GM23248 (cell line): ENCODE measurements at places on chromosomes 4 and X. TPM values are rescaled to one million over a fixed set of nuclear protein-coding genes. Genes with fewer than 3 reads are reported as not detected.

DNA sequence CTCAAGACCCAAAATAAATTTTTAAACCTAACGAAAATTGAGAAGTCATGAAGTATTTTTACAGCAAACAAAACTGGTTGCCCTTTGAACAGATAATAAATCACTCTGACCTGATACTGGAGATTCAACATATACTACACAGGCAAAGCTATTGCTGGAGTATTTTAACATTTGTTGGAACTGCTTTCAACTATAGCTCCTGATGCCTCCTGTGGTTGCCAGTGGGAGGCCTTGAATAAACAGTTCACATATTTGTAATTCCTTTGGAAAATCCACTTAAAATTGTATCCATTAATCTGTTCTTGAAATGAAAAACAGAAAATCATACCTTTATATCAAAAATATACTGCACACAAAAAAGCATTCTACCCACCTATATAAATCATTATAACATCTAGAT lies 605.1 kb downstream of the KCTD8 start:
- peak; percentile 4 for DNase-seq

DNA sequence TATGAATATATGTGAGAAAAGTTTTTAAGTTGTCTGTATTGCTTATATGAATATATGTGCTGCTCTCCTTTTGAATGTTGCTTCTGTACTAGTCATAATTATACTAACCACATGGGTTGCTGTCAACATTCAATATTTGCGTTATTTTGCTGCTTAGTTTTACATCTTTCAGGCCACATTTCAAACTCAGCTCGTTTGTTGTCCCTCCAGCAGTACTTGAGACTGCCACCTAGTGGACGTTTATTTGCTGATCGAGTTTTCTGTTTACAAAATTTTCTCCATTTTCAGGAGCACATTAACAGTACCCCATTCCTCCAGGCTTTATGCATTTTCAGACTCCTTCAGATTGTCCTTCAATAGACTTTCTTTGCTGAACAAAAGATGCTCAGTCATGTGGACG lies 75.8 kb downstream of the NUDT11 start:
- peak; percentile 54 for DNase-seq

GRCh38 chrX:41921492-41922430 lies 1.6 kb downstream of the CASK start:
- DNase-seq, result peak; percentile 68

GRCh38 chrX:81537723-81538122 lies 335.8 kb downstream of the SH3BGRL start:
- DNase-seq, result no peak

GRCh38 chr4:175646802-175647201 lies 165.3 kb downstream of the GPM6A start:
- peak; percentile 2 for DNase-seq

- no peak for DNase-seq
Observed at GRCh38 chr4:1412376-1413203, 6.3 kb upstream of the NKX1-1 start.

DNA sequence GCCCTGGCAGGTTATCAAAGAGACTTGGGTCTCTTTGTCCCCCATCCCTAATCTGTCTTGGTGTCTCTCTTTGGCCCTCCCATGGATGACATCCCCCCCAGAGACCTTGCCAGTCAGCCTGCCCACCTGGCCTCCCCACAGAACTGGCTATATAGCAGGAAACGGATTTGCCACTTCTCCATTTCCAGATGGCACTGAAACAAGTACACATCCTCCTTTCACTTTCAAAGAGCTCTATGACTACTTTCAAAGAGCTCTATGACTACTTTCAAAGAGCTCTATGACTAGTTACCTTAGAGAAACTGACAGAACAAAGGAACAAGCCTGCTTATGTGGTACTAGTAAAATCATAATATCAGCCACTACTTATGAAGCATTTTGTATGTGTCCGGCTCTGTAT lies 175.3 kb downstream of the MAML3 start:
- DNase-seq, result no peak

DNA sequence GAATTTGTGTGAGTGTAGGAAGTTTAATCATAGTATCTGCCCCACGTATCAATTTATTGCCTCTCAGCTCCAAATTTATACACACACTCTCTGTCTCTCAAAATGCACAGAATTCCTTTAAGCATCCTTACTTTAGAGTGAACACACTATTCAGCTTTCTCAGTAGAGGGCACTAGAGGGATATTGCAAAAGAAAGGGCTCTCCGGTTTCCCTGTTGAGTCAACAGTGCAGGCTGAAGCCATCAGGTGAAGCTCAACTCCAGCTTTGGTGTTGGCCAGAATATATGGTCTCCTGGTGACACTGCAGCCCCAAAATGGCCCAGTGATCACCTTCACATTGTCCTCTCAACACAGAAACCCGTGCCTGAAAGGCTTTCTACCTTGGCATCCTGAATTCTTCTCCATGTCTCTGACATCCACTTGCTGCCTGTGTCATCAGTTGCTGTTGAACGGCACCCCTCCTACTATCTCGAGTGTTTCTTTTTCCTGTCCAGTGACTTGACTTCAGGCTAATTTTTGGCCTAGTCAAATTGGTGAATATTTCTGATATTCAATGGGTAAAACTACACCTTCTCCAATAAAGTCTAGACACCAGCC lies 670.5 kb downstream of the GABRG1 start:
- DNase-seq, result peak; percentile 71

GRCh38 chr4:4606321-4606720 lies 64.5 kb upstream of the STX18 start:
- DNase-seq, result peak; percentile 90

DNA sequence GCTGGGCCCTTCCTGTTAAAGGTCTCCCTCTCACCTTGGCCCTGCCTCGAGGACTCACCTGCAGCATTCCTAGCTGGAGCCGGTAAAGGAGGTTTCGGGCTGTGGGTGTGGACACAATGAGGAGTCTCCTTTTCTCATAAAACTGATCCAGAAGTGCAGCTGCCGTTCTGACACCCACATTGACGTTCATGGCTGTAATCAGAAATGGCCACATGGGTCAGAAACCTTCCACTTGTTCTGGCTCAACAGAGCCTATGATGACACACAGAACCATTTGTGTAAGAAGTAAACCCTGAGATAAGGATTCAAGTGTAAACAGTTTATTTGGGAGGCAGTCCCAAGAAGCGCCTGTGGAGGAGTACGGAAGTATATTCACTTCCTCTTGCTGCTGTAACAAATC lies 63.8 kb downstream of the SRPX start:
- DNase-seq, result no peak

GRCh38 chr4:166957451-166957850 lies 276.8 kb downstream of the SPOCK3 start:
- no peak for DNase-seq

- no peak for DNase-seq
Observed at GRCh38 chr4:166941629-166942028, 292.7 kb downstream of the SPOCK3 start.

- DNase-seq, result no peak
Observed at GRCh38 chr4:10722957-10723356, 38.4 kb upstream of the CLNK start.

- DNase-seq, result no peak
Observed at GRCh38 chr4:182343453-182343852, 100.3 kb downstream of the TENM3 start.

GRCh38 chr4:42985976-42986375 lies 93.5 kb downstream of the GRXCR1 start:
- DNase-seq, result no peak

DNA sequence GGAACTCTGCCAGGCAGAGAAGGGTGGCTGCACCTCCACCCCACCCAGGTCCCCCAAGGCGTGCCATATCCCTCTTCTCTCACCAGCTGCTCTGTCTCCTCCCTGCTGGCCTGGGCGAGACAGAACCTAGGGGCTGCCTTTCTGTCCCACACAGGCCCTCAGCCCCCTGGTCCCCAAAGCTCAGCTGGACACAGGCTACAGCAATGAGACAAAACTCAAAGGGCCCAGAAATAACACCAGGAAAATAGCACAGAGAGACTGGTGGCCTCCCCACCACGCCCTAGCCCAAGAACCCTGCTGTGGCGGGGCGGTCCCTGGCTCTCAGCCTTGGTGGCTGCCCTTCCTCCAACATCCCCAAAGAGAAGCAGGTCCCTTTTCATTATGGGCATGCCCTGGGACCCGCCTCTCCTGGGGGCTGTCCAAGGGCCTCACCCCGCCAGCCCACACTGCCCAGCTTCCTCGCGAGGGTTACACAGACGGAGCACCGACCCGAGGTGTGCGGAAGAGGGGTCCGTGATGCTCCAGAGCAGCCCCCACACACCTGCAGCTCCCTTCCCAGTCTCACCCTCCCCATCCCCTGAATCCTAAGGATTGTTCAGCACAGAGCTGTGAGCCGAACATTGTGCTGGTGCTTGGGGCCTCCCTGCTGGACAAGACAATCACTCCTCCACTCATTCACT lies 67.7 kb upstream of the HMX1 start:
- DNase-seq, result no peak

- DNase-seq, result peak; percentile 24
Observed at GRCh38 chr4:76178296-76178695, 30.1 kb upstream of the NUP54 start.

DNA sequence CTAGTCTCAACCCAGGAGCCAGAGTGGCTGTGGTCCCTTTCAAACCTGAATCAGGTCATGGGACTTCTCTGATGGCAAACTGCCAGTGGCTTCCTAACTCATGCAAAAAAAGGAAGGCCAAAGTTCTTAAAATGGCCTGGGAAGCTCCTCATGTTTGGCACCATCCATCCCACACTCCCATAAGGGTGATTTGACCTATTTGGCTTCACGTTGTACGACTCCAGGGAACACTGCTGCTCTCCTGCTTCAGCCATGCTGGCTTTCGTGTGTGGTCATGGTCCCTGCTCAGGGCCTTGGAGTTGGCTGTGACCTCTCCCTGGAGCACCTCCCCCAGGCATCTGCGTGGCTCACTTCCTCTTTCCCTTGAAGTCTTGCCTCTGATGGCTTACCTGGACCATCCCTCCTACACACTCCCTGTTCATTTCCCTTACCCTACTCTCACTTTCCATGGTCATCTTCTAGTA lies 12.8 kb upstream of the TMSB4X start:
- DNase-seq, result no peak

DNA sequence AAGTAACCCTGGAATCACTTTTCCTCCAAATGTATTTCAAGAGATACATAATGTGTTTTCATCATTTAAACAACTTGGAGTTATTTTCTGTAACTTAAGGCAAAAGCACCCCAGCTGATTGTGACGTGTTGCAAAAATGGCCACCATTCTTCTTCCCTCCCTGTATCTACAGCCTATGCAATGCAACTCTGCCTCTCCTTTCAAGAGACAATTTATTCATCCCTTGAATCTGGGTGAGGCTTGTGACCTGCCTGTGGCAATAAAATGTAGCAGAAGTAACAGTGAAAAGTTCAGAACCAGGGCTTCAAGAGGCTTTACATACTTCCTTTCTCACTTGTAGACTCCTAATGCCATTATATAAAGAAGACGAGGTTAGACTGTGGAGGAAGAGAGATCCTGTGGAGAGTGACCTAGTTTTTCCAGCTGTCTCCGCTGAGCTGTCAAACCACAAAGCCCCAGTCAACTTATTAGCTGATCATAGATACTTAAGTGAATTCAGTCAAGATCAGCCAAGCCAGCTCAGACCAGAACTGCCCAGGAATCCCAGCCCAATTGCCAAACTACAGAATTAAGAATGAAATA lies 81.0 kb upstream of the KLF3 start:
- DNase-seq, result peak; percentile 36

GRCh38 chr4:3611778-3612177 lies 79.6 kb upstream of the LRPAP1 start:
- DNase-seq, result no peak

- no peak for DNase-seq
Observed at GRCh38 chr4:150479657-150480056, 102.3 kb upstream of the MAB21L2 start.

DNA sequence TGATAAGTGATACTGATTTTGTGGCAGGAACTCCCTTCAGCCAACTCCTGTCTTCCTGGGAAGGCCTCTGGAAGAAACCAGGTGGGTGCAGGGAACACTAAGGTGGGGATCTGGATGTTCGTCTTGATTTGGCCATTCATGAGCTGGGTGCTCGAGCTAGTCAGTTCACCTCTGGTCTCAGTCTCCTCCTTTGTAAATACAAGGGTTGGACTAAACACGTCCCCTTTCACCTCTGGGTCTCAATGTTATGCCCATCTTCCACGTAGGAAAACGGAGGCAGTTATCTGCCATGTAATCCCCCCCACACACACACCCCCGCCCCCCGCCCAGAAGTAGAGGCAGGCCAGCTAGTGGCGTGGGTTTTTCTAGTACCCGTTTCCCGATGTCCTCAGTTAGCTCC lies 4.1 kb upstream of the RS1 start:
- DNase-seq, result no peak

DNA sequence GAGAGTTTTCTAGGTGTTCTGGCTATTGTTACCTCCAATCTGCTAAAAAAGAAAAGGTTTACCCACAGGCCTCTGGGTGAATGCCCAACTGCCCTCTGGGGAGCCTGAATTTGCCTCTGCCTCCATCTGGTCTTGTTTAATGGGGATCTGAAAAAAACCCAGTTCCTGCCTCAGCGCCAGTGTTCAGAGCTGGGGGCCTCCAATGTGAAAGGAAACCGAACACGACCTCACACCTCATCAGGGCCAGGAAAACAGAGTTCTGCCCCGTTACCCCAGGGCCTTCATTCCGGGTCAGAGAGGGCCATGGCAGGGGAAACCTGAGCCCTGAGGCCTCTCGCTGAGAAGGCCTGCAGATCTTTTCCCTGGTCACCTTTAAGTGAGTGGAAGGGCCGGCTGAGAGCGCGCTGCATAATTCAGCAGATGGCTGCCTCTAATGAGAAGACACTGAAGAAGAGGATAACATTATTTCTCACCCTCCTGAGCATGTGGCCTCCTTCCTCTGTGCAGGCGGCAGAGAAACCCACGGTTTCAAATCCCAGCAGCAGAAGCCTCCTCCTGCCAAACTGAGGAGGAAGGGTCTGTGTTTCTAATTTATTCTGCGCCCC lies 6.8 kb downstream of the SEPTIN6 start:
- peak; percentile 57 for DNase-seq

GRCh38 chr4:52655506-52655905 lies 3.6 kb downstream of the USP46 start:
- no peak for DNase-seq

DNA sequence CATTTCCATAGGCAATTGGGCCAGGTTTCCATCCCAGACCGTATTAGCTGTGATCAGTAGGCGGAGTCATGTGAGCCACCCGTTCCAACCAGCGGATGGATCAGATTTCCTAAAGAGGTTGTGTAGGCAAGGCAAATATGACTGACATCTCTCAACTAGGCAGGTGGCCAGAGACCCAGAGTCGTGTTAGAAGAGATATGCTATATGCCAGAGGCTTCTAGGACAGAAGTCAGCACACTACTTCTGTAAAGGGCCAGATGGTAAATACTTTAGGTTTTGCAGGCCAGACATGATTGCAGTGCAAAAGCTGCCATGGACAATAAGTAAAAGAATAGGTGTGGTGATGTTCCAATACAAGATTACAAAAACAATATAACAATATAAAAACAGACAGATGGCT lies 788.4 kb downstream of the RPA4 start:
- no peak for DNase-seq

The AR gene
- total RNA-seq, result 4.8 and 6.8 TPM in 2 replicates

The PNCK gene
- not detected in 2 replicates for total RNA-seq

The GPR101 gene
- total RNA-seq, result not detected in 2 replicates

The VSIG1 gene
- not detected in 2 replicates for total RNA-seq

The TCEAL5 gene
- total RNA-seq, result not detected in 2 replicates

The POU4F2 gene
- total RNA-seq, result not detected in 2 replicates

The TMPRSS11A gene
- total RNA-seq, result not detected in 2 replicates

The SSX3 gene
- total RNA-seq, result not detected in 2 replicates
